ENCODE measurements at places on chromosomes 11 and 22.
A peak's percentile ranks its signal among the peaks of the same experiment; 100 is the strongest.

- no peak for DNase-seq
Observed at GRCh38 chr11:8127447-8127846, 41.4 kb downstream of the RIC3 start.

- DNase-seq: no peak
Observed at GRCh38 chr22:50178471-50178864, 7.2 kb upstream of the TRABD start.

GRCh38 chr22:37633089-37633624 lies 6.3 kb upstream of the SH3BP1 start:
- DNase-seq: peak; percentile 44

GRCh38 chr22:22786301-22787115 lies 101.1 kb upstream of the IGLL5 start:
- DNase-seq: no peak

DNA sequence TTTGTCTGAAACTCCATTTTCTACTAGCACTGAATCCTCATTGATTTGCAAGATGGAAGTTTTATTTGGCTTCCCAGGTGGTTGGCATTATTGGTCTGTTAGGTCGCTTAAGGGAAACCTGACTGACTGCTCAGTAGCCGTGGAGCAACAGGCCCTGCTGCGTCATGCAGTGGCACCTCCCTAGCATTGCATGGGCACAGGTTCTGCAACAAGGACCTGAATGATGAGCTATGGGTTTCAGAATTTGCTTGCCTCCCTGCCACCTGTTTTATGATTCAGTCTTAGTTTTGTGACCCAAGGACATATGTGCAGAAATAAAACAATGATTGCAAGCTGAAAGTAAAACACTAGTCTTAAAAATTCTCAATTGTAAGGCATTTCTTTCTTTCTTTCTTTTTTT lies 128.5 kb downstream of the SLC1A2 start:
- DNase-seq: no peak
